Activated CD4-positive, alpha-beta T cell treated with anti-CD3 and anti-CD28 coated beads for 48 hours (primary cell): ENCODE measurements at places on chromosomes 12 and 14.
A peak's percentile ranks its signal among the peaks of the same experiment; 100 is the strongest.

DNA sequence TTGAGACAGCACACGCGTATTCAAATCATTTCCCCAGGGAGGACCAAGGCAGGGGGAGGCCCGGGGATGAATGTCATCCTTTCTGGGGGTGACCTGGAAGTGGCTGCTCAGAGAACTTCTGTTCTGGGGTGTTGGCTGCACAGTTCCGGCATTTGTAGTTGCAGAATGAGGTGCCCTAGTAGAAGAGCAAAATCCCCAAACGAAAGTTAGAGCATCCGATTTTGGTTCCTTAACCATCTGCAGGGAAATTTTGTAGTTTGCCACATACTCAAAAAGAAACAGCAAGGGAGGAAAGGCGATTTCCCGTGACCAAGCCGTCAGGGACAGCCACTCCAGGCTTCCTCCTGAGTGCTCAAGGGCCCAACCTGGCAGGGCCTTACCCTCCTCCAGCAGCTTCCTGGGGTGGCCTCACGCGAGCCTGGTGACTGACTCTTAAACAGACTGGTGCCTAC lies 13.0 kb upstream of the TRAF3 start:
- DNase-seq = no peak

DNA sequence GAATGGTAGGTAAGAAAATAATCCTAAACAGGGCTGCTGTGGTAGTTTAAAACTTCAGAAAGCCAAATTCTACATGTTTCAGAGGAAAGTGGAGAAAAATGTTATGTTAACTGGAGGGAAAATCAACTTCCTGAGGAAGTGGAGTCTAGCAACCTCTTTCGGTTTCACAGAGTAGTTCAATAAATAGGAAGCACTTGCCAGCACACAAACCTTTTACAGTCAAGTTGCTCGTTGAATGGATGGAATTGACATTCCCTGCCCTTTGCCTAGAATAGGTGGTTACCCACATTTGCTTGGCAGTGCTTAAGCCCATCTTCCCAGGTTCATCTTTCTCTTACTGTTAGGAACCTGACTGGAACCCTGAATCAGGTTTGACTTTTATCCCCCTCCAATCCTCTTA lies 15.9 kb downstream of the ANKRD13A start:
- DNase-seq = no peak

- DNase-seq = no peak
These were observed 40.2 kb downstream of the CYP46A1 start for GRCh38 chr14:99724196-99724891.

GRCh38 chr12:6236641-6236940 lies 36.4 kb downstream of the CD9 start:
- no peak for DNase-seq

DNA sequence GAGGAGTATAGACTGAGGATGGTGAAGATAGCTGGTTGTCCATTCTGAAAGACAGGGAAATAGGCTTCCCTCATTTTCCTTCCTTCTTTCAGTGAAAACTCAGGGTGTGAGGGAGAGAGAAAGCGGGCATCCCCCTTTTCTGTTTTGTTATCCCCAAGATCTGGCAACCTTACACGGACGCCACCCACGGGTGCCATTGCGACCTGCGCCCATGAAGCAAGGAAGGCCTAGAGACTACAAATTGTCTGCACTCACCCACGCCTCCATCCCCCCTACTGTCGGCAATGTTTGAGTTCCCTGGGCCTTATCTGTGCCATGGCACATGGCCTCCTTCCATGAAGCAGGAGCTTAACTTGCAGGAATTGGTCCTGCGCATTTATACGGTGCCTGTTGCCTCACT lies 115.0 kb upstream of the IGF1 start:
- no peak for DNase-seq

DNA sequence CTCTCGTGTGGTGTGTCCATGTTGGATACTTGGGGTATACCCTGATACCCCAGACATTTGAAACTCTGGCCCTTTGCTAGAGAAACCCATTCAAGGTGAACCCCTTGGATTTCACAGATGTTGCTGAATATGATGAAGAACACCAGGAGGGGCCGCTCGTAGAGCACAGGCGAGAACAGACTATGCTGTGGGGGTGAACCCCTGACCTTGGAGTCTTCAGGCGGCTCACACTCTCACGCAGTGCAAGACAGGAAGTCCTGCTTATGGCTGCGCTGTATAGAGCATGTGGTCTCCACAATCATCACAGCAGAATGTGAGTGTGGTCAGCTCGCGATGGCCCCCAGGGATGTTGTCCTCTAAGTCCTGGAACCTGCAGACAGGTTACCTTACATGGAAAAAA lies 60.4 kb downstream of the SLC15A4 start:
- no peak for DNase-seq

DNA sequence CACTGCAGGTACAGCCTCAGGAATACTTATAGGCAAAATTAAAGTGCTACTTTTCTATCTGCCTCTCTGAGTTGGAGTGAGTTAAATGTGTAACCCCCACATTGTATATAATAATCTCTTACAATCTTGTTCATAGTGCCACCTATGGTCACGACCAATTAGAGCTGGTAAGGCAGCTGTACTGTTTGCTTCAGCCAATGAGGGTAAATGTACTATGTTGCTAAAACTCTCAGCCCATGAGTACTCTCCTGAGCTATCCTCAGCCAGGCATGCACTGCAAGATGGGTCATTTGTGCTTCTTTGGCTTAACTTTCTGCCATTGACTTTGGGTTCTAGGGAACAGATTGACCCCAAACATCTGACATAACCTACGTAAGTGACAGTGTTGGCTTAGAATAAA lies 15.0 kb upstream of the MDM2 start:
- peak; percentile 33 for DNase-seq

DNA sequence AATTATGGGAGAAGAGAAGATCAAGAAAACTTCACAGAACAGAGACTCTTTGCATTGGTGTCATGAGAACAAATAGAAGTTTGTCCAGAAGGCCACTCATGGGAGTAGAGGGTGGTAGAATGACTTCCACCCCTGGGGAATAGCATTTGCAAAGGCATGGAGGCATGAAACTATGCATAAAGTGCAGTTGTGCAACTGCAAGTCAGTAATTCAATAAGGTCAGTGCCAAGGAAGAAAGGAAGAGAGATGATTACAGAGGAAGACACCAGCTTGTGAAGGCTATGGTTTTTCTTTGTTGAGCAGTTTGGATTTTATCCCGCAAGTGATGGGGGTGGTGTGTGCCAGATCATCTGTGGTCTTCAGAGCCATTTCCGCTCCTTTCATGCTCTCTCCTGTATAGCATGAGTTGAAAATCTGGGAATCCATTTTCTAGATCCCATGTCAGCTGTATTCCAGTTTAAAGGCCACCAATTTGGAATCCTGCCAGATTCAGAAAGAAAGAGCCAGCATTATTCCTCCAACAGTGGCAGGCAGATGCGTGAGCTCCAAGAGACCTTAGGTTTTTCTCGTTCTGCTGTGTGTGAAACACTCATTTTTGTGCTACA lies 67.6 kb upstream of the GRIN2B start:
- no peak for DNase-seq

GRCh38 chr12:26113181-26113654 lies 11.6 kb downstream of the BHLHE41 start:
- no peak for DNase-seq

DNA sequence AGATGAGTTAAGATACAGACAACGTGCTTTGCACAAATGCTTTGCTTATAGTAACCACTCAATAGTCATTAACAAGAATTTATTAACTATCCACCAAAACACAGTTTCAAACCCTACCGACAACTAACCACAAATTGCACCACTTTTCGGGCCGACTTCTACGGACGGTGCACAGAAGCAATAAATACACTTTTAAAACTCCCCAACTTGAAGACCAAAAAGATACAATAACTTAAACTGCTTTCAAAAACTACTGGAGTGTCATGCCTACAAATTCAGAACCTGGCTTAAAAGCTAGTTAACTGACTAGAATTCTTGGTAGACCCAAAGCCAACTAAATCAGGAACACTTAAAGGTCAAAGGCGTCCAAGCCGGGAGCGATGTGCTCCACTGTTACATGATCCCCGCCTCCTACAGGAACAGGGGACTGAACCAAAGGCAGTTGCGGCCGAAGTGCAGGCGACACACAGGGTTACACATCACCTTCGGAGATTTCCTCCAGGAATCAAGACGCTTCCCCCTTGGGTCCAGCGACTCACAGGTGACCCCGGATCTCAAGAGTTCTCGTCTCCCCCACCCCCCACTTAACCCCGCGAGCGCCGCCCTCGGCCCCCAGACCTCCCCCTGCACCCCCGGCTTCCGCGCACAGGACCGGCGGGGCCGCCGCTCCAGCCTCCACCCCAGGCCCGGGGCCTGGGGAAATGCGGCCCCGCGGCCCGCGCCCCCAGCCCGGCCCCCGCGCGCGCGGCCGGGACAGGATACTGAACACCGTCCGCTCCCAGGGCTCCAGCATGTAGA lies 507 bp downstream of the SPTSSA start:
- DNase-seq = peak; percentile 40

DNA sequence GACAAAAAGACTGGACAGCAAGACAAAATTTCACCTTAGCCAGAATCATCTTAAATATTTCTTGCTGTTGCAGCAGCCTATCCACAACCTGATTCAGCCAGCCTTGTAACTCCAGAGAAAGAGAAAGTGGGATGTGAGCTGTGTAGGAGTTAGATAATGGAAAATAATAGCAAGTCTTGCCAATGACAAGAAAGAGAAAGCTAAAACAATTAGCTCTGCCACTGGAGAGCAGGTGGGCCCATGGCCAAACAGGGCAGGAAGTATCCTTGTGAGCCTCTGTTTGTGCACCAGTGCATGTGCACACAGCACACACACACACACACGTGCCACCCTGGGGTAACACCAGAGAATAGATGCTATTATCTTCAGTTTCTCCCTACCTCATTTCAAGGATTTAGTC lies 106.0 kb upstream of the CCDC196 start:
- no peak for DNase-seq

DNA sequence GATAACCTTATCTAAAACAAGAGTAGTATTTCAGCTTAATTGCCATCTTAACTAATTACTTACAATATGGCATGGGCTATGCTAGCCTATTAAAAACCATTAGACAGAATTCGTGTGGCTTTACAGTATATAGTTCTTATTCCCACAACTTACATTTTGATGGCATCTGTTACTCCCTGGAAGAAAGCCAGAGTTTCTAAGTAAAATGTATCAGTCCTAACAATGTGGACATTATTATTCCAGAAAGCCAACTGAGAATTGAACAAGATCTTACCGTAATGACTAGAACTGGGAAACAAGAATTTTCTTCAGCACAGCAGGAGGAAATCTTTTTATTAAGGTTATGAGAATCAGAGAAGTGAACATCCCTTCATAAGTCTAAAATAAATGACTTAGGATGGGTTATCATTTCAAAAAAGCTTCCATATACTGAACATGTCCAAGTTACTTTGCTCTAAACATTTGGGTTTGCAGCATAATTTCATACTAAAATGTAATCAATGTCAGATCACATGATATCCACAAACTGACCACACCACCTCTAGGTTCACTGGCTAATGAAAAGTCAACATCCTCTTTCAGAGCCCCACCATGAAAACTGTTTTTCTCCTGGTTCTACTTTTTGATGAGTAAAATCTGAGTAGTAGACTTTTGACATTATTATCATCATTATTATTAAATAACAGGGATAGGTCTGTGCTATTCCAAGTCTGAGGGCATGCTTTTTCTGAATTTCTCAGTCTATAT lies 179.7 kb downstream of the SSPN start:
- DNase-seq = no peak

GRCh38 chr12:25417071-25417470 lies 136.0 kb downstream of the LMNTD1 start:
- no peak for DNase-seq

GRCh38 chr14:81401420-81402122 lies 1.4 kb upstream of the STON2 start:
- no peak for DNase-seq

DNA sequence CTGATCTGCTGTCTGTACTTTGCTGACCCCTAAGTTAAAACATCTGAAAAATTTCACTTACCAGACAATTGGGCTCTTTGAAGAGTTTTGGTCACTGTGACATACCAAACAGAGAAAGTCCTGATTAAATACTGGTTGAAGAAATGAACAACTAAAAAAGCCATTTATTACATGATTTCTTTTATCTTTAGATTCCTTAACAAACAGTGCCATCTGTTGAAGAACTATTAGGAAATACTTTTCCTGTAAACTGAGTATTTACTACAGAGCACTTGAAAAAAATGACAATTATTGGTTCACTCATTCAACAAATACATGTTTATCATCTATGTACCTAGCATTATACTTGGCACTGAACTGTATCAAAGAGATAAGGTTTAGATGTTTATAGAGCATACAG lies 6.5 kb upstream of the WASHC4 start:
- no peak for DNase-seq

GRCh38 chr14:55976655-55977054 lies 141.6 kb upstream of the PELI2 start:
- no peak for DNase-seq

GRCh38 chr12:67697967-67698366 lies 49.4 kb downstream of the DYRK2 start:
- no peak for DNase-seq

- no peak for DNase-seq
These were observed 120.3 kb upstream of the SLC38A4 start for GRCh38 chr12:46946137-46946536.

GRCh38 chr12:104707194-104707593 lies 250.4 kb downstream of the CHST11 start:
- DNase-seq = no peak

DNA sequence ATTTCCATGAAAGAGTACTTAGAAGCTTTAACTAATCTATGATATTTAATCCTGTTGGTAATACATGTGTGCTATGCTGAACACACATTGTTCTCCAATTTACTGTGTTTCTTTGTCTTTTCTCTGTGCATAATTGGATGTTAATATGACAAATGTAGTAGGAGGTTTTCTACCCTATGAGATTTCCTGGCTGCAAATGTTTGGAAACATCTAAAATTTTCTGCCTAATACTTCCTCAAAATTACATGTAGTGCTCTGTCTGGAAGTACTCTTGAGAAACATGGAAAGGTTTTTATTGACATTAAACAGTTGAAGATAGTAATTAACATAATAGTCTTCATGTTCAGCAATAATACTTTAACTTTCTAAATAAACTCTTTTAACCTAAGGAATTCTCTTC lies 213.0 kb downstream of the KITLG start:
- DNase-seq = no peak

- no peak for DNase-seq
These were observed 522.5 kb downstream of the RMST start for GRCh38 chr12:97984974-97985580.

- DNase-seq = no peak
These were observed 76.9 kb upstream of the SFSWAP start for GRCh38 chr12:131634037-131634436.

GRCh38 chr12:124687174-124687902 lies 119.9 kb upstream of the NCOR2 start:
- no peak for DNase-seq

GRCh38 chr14:99081880-99082279 lies 190.1 kb downstream of the BCL11B start:
- DNase-seq = no peak
